ENCODE measurements at places on chromosomes 3 and 15. TPM values are rescaled to one million over a fixed set of nuclear protein-coding genes. Genes with fewer than 3 reads are reported as not detected.

- H3K4me1 ChIP-seq = peaks cover 7% of the 10 kb centered on the region
- no peak overlapping the region for H3K4me3 ChIP-seq
- H3K27me3 ChIP-seq = peaks cover 42% of the 10 kb centered on the region
- no peak for DNase-seq
- H3K36me3 ChIP-seq = no peaks in the 10 kb centered on the region
Observed at GRCh38 chr3:165194511-165195240, 1.5 kb downstream of the SLITRK3 start.

GRCh38 chr3:186368176-186368575, 6.1 kb upstream of the DGKG start:
- H3K36me3 ChIP-seq = no peaks in the 10 kb centered on the region
- no peaks in the 10 kb centered on the region for H3K4me1 ChIP-seq

DNA sequence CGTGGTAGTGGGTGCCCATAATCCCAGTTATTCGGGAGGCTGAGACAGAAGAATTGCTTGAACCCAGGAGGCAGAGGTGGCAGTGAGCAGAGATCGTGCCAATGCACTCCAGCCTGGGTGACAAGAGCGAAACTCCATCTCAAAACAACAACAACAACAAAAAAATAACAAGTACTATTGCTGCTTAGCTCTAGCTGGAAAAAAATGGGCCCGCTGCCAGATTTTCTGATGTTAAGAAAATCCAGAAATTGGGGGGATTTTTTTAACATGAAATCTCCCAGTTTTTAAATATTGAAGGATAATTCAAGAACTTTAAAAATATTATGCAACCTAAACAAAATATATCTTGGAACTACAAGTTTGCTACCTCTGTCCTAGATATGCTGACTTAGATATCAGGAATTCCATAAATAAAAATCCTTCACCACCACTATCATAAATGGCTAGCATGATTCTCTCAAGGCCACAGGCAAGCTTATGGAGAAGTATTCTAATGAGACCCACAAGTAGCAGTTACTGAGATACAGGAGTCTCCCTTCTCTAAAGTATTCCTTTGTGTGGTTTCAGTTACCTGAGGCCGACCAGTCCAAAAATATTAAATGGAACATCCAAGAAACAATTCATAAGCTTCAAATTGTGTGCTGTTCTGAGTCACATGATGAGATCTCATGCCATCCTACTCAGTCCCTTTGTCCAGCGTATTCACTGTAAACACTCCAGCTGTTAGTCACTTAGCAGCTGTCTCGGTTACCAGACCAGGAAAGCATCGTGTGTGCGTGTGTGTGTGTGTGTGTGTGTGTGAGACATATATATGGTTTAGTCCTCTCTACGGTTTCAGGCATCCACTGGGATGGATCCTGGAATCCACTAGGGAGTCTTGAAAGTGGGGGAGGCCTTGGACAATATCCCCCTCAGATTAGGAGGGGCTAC, 277.2 kb downstream of the TBL1XR1 start:
- H3K4me3 ChIP-seq = no peak overlapping the region
- no peaks in the 10 kb centered on the region for H3K36me3 ChIP-seq
- H3K4me1 ChIP-seq = no peaks in the 10 kb centered on the region
- H3K27me3 ChIP-seq = peaks cover 7% of the 10 kb centered on the region
- no peak overlapping the region for H3K27ac ChIP-seq

DNA sequence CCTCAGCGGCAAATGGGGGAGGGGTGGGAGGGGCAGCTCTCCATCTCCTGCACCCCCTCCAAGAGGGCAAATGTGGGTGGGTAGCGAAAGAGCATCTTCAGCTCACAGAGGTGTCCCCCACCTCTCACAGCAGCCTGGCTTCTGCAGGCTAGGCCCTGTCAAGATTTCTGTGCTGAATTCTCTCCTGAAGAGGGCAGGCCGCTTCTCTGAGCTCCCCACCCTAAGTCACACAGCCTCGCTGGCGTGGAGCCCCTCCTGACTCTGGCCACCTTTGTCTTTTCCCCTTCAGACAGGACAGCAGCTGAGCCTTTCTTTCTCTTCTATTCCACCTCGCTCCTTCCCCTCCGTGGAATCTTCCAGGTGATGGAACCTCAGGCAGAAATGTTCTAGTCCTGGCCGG, 26.3 kb upstream of the ADAMTS7 start:
- H3K27ac ChIP-seq = no peak overlapping the region
- no peaks in the 10 kb centered on the region for H3K36me3 ChIP-seq
- H3K4me1 ChIP-seq = peaks cover 10% of the 10 kb centered on the region
- DNase-seq = no peak

- peak overlapping the region; percentile 39 for H3K4me3 ChIP-seq
- H3K4me1 ChIP-seq = peaks cover 67% of the 10 kb centered on the region
- H3K27ac ChIP-seq = peak overlapping the region; percentile 94
- no peaks in the 10 kb centered on the region for H3K36me3 ChIP-seq
Observed at GRCh38 chr3:53750253-53751210, 95.7 kb downstream of the CHDH start.

GRCh38 chr15:65362491-65362890, 15.3 kb downstream of the IGDCC3 start:
- no peaks in the 10 kb centered on the region for H3K36me3 ChIP-seq
- no peak overlapping the region for H3K4me3 ChIP-seq
- no peaks in the 10 kb centered on the region for H3K4me1 ChIP-seq
- H3K27me3 ChIP-seq = peaks cover 31% of the 10 kb centered on the region
- no peak overlapping the region for H3K27ac ChIP-seq
- no peak for DNase-seq

LTK gene
- total RNA-seq = 2.2 TPM

DNA sequence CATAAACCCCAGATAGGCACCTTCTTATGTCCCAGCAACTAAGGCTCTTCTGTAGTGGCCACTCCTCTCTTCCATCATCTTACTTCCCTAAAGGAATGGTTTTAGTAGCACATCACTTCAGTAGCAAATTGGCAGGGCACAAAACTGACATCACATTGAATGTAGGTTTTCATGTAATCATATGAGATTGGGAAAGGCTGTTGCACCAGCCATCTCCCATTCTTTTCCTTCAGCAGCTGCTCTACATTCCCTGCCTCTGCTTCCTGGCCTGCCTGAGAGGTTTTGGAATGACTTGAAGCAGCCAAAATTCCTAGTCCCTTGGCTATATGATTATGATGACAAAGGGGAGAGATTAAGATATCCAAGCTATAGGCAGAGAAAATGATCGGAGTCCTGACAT, 36.5 kb downstream of the NSUN3 start:
- no peaks in the 10 kb centered on the region for H3K4me1 ChIP-seq
- peaks cover 61% of the 10 kb centered on the region for H3K36me3 ChIP-seq
- H3K4me3 ChIP-seq = no peak overlapping the region
- H3K27me3 ChIP-seq = no peaks in the 10 kb centered on the region
- no peak for DNase-seq
- no peak overlapping the region for H3K27ac ChIP-seq

DNA sequence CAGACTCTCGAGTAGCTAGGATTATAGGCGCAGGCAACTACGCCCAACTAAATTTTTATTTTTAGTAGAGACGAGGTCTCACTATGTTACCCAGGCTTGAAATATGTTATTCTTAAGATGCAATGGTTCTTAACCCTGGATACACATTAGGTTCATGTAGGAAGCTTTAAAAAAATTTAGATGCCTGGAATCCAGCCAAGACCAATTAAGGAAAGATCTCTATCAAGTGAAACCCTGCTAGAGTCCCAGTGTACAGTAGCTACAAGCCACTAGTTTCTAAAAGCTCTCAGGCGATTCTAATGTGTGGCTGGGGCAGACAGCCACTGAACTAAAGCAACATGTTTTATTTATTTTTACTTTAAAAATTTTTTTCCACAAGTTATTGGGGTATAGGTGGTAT, 33.2 kb downstream of the TRIM69 start:
- H3K27me3 ChIP-seq = no peaks in the 10 kb centered on the region
- no peak overlapping the region for H3K4me3 ChIP-seq
- peaks cover 2% of the 10 kb centered on the region for H3K36me3 ChIP-seq
- no peak overlapping the region for H3K27ac ChIP-seq
- no peak for DNase-seq
- H3K4me1 ChIP-seq = peaks cover 3% of the 10 kb centered on the region

- H3K4me3 ChIP-seq = no peak overlapping the region
- no peak overlapping the region for H3K27ac ChIP-seq
- H3K36me3 ChIP-seq = no peaks in the 10 kb centered on the region
- DNase-seq = no peak
Observed at GRCh38 chr3:70647823-70648222, 335.4 kb upstream of the MDFIC2 start.

DNA sequence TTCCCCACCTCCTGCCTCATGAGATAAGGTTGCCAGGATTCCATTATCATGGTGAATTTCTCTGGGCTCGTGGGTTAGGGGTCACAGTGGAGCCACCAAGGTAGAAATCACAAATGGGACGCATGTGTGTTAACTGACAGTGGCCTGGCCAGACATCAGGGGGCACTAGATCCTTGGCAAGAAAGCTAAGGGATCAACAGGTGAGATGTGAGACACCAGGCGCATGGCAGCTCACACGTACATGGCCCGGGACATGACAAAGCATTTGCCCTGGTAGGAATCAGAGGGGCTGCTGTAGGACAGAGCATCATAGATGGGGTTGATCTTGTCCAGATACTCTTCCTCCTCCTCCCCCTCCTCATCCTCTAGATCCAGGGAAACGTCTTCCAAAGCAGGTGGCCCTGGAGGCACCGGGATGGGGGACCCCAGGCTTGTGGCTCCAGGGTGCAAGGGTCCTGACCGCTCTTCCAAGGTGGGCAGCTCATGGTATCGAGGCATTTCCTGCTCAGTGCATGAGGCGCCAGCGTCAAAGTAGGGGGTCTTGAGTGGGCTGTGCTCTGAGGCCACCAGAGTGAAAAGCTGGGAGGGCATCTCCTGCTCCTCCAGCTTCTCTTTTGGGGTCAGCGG, 24.6 kb downstream of the ZBED2 start:
- H3K36me3 ChIP-seq = peaks cover 8% of the 10 kb centered on the region
- H3K27ac ChIP-seq = no peak overlapping the region
- no peak overlapping the region for H3K4me3 ChIP-seq

GP5 gene
- total RNA-seq = 0.18 TPM

DNA sequence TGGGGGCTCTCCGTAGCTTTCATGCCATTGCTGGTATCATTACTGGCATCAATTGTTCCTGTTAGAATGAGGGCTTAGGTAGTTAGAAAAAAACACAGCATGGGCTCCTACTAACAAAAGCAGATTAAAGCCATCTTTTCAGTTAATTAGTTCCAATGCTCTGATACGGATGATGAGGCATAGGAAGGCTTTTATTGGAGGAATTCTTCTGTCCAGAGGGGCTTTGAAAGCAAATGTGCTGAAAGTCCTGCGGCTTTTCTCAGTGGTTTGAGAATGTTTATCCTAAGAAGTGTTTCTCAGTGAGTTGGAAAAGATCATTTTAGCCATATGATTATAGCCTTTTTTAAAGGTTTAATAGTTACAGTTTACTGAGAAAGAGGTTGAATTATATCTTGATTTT, 198.5 kb downstream of the THSD4 start:
- H3K4me1 ChIP-seq = no peaks in the 10 kb centered on the region
- H3K4me3 ChIP-seq = no peak overlapping the region
- peaks cover 2% of the 10 kb centered on the region for H3K27me3 ChIP-seq

- peaks cover 1% of the 10 kb centered on the region for H3K27me3 ChIP-seq
- DNase-seq = no peak
Observed at GRCh38 chr3:182516597-182517336, 276.5 kb upstream of the ATP11B start.

CTXN2 gene
- not detected for total RNA-seq

- H3K36me3 ChIP-seq = peaks cover 2% of the 10 kb centered on the region
- no peaks in the 10 kb centered on the region for H3K27me3 ChIP-seq
- no peak overlapping the region for H3K4me3 ChIP-seq
- peaks cover 2% of the 10 kb centered on the region for H3K4me1 ChIP-seq
- no peak for DNase-seq
Observed at GRCh38 chr3:143700431-143700975, 147.8 kb downstream of the SLC9A9 start.

MOBP gene
- total RNA-seq = 0.13 TPM

DNA sequence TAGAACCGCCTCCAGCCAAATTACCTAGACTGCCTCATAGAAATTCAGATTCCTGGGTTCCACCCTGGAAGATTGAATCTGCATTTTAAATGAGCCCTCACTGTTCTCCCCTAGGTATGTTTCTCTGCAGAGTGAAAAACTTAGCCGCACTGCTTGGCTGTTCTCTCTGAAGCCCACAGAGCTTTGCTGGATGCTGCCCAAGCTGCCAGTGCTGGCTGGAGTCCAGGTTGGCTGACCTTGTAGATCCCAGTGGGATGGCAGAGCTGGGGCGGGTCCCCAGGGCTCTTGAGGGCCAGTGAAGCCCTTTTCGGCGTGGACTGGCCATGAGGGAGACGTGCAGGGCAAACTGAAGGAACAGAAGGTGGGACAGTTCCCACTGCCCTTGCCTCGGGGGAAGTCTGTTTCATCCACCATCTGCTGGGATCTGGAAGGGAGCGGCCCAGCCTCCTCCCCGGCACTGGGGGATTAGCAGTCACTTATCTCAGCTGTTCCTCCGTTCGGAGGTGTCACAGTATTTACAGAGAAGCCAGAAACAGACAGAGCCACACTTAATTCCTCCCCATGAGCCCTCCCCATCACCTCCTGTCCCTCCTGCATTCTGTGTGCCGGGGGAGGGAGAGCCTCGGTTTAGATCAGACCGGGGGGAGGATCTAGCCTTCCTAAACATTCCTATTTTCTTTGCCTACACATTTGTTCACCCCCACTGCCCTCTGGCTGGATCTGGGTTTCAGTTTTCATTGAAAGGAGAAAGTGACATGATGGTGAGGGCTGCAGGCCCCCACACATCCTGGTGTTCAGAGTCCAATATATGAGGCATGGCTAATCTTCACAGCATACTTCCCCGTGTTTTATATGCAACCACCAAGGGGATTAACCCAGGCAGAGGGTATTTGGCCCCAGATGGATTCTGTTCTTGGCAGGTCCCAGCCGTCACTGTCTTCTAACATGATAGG, 4.1 kb upstream of the ACTC1 start:
- peaks cover 26% of the 10 kb centered on the region for H3K27me3 ChIP-seq
- no peak overlapping the region for H3K4me3 ChIP-seq
- H3K27ac ChIP-seq = no peak overlapping the region
- no peaks in the 10 kb centered on the region for H3K4me1 ChIP-seq
- no peak for DNase-seq

OR5K4 gene
- not detected for total RNA-seq

- peaks cover 69% of the 10 kb centered on the region for H3K36me3 ChIP-seq
- no peak overlapping the region for H3K27ac ChIP-seq
- H3K4me1 ChIP-seq = peaks cover 42% of the 10 kb centered on the region
- no peak overlapping the region for H3K4me3 ChIP-seq
Observed at GRCh38 chr15:85587707-85588411, 206.9 kb downstream of the KLHL25 start.

- no peak for DNase-seq
- no peaks in the 10 kb centered on the region for H3K36me3 ChIP-seq
- H3K4me1 ChIP-seq = no peaks in the 10 kb centered on the region
- no peak overlapping the region for H3K4me3 ChIP-seq
Observed at GRCh38 chr3:38314112-38314763, 32.1 kb downstream of the SLC22A14 start.

GRCh38 chr15:74302821-74303359, 64.6 kb downstream of the CYP11A1 start:
- H3K27ac ChIP-seq = no peak overlapping the region
- H3K36me3 ChIP-seq = no peaks in the 10 kb centered on the region
- H3K27me3 ChIP-seq = peaks cover 49% of the 10 kb centered on the region
- no peak overlapping the region for H3K4me3 ChIP-seq
